ENCODE measurements at places on chromosomes 3 and 15.

- no peaks in the 10 kb centered on the region for H3K36me3 ChIP-seq
- DNase-seq, result no peak
Observed at GRCh38 chr15:32991619-32992111, 202.8 kb downstream of the FMN1 start.

GRCh38 chr3:64104006-64104405, 80.7 kb upstream of the PSMD6 start:
- no peak for DNase-seq
- peak overlapping the region; percentile 3 for H3K4me3 ChIP-seq
- peak overlapping the region; percentile 14 for H3K27ac ChIP-seq
- peaks cover 45% of the 10 kb centered on the region for H3K4me1 ChIP-seq
- peaks cover 2% of the 10 kb centered on the region for H3K27me3 ChIP-seq
- peaks cover 6% of the 10 kb centered on the region for H3K36me3 ChIP-seq

DNA sequence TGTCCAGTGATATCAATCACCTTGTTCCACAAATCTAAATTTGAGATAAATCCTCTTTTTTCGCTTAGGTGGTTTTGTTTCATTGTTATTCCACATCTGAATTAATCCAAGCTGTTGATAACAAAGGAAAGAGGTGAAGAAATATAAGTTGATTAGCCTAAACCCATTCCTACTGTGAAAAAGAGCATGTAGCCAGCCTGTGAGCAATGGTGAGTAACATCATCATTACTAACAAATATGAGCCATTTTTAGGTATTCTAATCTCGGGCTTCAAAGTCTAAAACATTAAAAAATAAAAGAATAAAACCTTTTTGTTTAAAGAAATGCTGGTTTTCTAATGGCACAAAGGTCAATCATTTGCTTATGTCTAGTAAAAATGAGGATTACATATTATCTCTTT, 52.1 kb upstream of the P3H2 start:
- no peaks in the 10 kb centered on the region for H3K36me3 ChIP-seq
- no peak for DNase-seq
- H3K27me3 ChIP-seq, result no peaks in the 10 kb centered on the region

DNA sequence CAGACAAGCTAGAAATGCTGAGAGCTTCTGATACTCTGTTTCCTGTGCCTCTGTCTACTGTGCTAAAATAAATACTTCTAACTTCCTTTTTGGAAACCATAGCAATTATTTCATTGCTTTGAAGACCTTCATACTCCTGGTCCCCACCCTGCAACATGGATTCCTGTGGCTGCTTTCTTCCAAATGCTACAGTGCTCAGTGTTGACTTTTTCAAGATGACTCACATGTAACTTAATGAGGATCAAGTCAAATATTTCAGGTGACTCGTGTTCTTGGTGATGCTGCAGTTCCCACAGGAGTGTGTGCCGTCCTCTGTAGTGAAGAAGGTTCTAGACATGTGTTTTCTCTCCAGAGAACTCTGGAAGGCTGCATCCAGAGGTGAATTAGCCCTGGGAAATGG, 288.6 kb downstream of the CLSTN2 start:
- H3K27me3 ChIP-seq, result peaks cover under 1% of the 10 kb centered on the region
- no peak overlapping the region for H3K4me3 ChIP-seq
- no peak overlapping the region for H3K27ac ChIP-seq
- H3K36me3 ChIP-seq, result peaks cover 1% of the 10 kb centered on the region
- H3K4me1 ChIP-seq, result peaks cover 4% of the 10 kb centered on the region

DNA sequence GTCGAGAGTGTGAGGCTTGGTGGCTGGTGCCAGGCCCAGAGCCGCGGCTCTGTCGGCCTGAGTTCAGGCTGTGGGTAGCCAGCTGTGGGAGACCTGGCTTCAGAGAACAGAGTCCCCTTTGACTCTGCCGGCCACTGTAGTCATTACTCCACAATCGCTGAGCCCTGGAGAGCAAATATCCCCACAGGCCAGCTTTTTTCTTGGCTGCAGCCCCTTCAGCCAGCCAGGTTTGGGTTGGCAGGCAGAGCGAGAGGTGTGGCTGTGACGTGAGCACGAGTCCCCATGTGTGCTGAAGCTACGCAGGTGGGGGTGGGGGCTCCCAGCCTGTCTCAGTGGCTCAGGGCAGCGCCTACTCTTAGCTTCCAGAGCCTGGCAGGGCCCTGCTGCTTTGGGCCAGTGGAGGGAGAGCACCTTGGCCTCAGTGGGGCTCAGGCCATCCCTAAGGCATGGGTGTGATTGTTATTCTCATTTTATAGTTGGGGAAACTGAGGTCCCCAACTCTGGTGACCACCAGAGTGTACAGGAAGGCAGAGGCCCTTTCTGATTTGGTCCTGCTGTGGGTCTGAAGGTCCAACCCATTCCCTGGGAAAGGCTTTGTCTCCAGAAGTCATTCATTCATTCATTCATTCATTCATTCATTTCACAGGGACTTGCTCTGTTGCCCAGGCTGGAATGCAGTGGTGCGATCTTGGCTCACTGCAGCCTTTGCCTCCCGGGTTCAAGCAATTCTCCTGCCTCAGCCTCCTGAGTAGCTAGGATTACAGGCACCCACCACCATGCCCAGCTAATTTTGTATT, 45.7 kb upstream of the LCTL start:
- no peaks in the 10 kb centered on the region for H3K27me3 ChIP-seq
- no peak overlapping the region for H3K4me3 ChIP-seq
- no peaks in the 10 kb centered on the region for H3K36me3 ChIP-seq
- DNase-seq, result no peak
- H3K27ac ChIP-seq, result no peak overlapping the region

DNA sequence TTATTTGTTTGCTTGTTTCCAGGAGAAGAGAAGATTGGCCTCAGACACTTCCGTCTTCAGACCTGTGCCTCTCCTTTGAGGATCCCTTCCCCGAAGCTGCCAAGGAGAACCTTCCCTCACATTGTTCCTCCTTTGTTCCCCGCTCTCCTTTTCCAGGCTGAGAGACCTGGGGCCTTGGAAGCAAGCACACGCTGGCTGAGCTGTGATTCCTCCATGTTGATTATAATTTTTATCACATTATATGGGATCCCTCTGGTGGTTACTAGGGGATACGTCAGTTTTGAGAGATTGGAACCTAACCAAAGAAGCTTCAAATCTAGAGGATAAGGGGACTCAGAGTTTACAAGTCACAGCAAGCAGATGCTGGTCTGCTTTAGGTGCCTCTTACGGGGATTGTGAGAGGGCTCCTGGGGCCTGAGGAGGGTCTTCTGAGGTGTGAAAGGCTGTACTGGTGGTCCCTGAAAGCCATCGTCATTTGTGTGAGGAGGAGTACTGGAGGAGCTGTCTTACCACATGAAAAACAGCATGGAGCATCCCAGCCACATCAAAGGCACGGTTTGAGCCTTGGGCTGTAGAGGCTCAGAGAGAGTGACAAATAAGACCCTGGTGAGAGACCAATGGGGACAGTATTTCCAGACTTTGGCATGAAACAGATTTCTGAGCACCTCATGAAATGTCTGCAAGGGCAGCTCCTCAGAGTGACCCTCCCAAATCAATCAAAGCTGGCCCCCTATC, 760.1 kb upstream of the CFAP20DC start:
- no peak overlapping the region for H3K4me3 ChIP-seq
- peak overlapping the region; percentile 54 for H3K27ac ChIP-seq
- DNase-seq, result no peak
- H3K36me3 ChIP-seq, result no peaks in the 10 kb centered on the region
- no peaks in the 10 kb centered on the region for H3K27me3 ChIP-seq
- peaks cover 41% of the 10 kb centered on the region for H3K4me1 ChIP-seq

- no peaks in the 10 kb centered on the region for H3K36me3 ChIP-seq
- H3K4me1 ChIP-seq, result no peaks in the 10 kb centered on the region
- no peak overlapping the region for H3K4me3 ChIP-seq
- DNase-seq, result no peak
- H3K27ac ChIP-seq, result no peak overlapping the region
- no peaks in the 10 kb centered on the region for H3K27me3 ChIP-seq
Observed at GRCh38 chr3:98612996-98613517, 19.6 kb upstream of the CPOX start.

DNA sequence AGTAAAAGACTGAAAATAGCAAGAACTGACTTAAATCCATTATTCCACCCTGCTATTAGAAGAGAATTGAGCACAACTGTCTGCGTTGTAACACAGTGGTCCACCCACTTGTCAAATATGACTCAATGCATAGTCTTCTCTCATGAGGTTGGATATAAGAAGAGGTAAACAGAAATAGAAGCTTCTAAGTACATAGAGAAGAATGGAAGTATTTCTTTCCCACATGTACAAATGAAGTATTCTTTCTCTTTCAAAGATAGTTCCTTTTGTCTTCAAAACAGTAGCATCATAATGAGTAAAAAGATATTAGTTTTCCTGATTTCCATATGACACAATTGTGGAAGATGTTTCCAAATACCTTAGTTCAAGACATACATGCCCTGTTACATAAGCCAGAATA, 348.6 kb upstream of the CCDC54 start:
- H3K4me1 ChIP-seq, result peaks cover 29% of the 10 kb centered on the region
- no peak for DNase-seq
- H3K4me3 ChIP-seq, result no peak overlapping the region
- peaks cover 9% of the 10 kb centered on the region for H3K36me3 ChIP-seq

DNA sequence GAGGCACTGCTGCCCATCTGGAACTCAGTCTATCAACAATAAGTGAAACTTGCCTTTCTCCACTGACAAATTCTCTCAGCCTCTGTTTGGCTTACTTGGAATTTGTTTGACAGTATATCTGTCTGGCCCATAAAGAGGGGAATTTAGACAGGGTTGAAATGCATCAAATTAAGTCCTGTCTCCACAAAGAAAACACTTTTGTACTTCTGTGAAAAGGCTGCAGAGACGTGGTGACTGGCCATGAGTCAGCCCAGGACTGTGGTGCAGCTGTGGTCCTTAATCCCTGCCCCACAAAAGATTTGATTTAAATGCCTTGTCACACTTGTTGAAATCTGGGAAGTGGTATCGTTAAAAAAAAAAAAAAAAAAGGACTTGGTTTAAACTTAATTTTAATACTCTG, 47.5 kb downstream of the RYR3 start:
- peaks cover 7% of the 10 kb centered on the region for H3K4me1 ChIP-seq
- H3K36me3 ChIP-seq, result no peaks in the 10 kb centered on the region
- no peak overlapping the region for H3K27ac ChIP-seq

DNA sequence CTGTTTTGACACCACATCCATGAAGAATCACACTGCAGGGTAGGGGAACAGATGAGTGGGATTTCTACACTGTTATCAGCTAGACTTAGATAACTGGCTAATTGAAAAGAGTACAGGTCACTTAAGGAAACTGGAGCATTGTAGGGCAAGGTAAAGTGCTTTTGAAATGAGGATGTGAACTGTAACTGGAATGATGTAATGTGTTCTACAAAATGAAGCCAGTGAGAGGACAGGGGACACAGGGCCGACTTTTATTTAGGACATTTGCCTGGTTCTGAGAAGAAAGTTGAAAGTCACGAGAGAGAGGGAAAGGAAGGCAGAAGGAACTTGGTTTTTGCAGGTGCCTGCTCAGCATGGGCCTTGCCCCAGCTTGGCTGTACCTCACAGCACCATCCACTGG, 50.5 kb downstream of the IGF1R start:
- H3K27me3 ChIP-seq, result no peaks in the 10 kb centered on the region
- H3K27ac ChIP-seq, result no peak overlapping the region
- peaks cover 3% of the 10 kb centered on the region for H3K36me3 ChIP-seq
- H3K4me3 ChIP-seq, result no peak overlapping the region
- H3K4me1 ChIP-seq, result peaks cover 47% of the 10 kb centered on the region

DNA sequence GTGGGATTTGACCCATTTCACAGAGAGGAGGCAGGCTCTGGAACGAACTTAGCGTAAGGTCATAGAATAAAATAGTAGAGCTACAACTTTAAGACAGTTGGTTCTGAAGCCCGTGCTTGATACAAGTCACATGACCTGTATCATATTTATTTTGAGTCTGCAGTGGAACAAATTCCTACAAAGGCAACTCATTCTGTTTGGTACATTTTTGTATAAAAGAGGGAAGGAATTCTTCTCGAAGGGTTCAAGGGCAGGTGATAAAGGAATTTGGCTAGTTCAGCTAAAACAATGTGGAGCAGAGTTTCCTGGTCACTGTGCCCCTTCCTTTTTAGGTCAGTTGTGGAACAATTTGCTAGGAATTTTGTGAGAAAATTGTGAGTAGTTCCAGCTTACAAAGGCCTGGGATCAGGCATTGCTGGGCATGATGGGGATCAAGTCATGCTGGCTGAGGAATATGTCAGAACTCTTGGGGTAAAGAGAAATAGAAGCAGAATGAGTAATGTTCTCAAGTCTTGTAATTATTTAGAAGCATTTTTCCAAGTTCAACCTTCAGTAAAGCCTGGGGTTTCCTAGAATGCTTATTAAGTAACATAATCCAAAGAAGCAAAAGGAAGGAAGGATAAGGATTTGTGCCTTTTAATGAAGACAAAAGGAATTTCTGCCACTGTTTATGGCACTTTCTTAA, 19.1 kb downstream of the USP3 start:
- H3K36me3 ChIP-seq, result no peaks in the 10 kb centered on the region
- no peak overlapping the region for H3K4me3 ChIP-seq
- no peak for DNase-seq

DNA sequence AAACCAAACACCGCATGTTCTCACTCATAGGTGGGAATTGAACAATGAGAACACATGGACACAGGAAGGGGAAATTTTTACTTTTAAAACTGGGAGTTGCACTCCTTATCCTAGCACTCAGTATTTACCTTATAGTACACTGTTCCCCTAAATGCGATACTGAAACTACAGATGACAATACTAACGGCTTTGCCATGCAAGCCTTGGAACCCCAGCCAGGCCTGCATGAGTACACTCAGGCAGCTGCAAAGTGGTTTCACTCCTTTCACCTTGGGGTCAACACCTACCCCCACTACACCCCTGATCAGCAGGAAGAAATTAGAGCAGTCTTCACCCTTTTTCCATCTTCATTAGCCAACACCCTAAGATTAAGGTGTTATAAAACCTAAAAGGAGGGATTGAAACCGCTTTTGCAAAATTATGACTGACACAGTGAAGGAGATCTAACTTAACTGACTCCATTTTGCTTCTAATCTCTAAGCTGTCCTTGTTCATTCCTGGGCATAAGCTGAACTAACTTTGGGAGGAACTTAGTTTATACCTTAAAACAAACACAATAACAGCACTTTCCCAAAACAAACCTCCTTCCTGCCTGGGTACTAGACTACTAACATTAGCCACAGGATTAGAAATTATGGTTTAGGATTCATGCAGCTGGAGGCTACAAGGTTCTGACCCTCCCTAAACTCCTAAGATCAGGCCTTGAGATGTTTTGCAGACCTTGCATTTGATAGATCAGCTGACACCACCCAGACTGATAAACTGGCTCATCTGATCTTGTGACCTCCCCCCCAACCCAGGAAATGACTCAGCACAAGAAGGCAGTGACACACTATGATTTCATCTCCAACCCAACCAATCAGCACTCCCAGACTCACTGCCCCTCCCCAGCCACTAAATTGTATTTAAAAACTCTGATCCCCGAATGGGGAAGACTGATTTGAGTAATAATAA, 452.1 kb upstream of the PPP2R3A start:
- no peak overlapping the region for H3K4me3 ChIP-seq
- DNase-seq, result no peak
- H3K27ac ChIP-seq, result no peak overlapping the region
- no peaks in the 10 kb centered on the region for H3K36me3 ChIP-seq
- peaks cover 4% of the 10 kb centered on the region for H3K27me3 ChIP-seq
- H3K4me1 ChIP-seq, result peaks cover 4% of the 10 kb centered on the region

GRCh38 chr15:78140292-78140691, 8.9 kb upstream of the IDH3A start:
- H3K4me3 ChIP-seq, result no peak overlapping the region
- H3K36me3 ChIP-seq, result no peaks in the 10 kb centered on the region
- H3K27me3 ChIP-seq, result no peaks in the 10 kb centered on the region
